ENCODE measurements at places on chromosomes 6 and 20. TPM values are rescaled to one million over a fixed set of nuclear protein-coding genes. Genes with fewer than 3 reads are reported as not detected.

DNA sequence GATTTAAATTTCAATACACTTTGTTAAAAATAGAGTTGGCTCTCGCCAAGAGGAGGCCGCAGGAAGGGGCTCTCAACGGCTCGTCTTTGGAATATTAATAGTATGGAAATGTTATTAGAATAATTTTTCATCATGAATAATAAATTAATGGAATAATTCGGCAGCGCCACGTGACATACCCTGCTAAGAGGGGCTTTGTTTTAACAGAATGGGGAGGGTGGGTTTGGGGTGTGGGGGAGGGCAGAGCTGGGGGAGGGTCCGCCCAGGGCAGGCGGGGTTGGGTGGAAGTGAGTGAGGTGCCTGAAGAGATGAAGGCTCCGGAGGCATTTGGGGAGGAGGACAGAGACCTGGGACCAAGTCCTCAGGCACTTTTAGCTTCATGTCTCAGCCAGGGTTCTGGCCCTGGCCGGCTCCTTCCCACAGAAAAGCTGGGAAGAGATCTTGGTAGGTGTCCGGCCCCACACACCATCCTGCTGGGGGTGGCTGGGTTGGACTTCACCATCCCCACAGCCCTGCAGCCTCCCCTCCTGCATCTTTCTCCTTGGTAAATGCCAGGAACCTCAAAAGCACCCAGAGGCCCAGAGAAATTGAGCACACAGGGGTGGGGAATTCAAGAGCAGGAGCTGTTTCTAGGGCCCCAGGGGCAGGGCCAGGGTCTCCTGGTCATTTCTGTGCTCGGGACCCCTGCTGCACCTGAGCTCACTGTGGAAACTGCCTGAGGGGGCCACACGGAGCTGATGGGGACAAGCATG is 93.6 kb upstream of the BHLHE23 start:
- peaks cover 52% of the 10 kb centered on the region for H3K27me3 ChIP-seq
- no peak for DNase-seq
- H3K27ac ChIP-seq: no peak overlapping the region

Gene NOX3
- total RNA-seq: not detected

DNA sequence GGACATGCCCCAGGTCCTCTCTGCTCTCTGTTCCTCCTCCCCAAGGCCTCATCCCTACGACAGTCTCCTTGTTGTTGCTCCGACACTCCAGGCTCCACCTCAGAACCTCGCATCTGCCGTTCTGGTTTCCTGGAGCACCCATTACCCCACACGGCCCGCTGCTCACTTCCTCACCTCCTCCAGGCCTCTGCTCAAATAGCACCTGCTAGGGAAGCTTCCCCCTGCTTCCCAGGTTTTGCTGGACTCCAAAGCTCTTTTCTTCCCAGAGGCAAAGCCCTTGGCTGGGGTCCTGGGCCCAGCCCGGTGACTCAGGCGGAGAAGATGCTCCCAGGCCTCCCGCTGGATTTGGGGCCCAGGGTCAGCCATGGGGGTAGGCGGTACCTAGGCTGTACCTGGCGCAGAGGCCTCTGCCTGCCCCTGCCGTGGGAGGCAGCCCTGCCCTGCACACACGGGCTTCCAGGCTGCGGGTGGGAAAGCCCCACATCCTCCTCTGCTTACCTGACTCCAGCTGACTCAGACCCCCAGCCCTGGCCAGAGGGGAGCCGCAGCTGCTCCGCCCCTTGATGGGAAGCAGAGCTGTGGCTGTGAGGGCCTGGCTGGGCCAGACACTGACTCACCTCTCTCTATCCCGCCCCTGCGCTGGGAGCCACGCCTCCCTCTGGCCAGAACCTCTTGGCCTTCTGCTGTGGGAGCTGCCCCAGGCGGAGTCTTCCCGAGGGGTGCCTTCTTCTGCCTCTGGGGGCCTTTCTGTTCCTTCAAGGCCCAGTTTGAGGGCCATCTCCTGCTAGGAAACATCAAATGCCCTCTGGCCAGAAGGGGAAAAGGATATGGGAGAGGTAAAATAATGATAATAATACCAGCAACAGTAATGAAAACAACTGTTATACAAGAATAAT is 130.5 kb downstream of the CEBPB start:
- no peaks in the 10 kb centered on the region for H3K27me3 ChIP-seq
- no peak overlapping the region for H3K27ac ChIP-seq
- no peaks in the 10 kb centered on the region for H3K36me3 ChIP-seq

DNA sequence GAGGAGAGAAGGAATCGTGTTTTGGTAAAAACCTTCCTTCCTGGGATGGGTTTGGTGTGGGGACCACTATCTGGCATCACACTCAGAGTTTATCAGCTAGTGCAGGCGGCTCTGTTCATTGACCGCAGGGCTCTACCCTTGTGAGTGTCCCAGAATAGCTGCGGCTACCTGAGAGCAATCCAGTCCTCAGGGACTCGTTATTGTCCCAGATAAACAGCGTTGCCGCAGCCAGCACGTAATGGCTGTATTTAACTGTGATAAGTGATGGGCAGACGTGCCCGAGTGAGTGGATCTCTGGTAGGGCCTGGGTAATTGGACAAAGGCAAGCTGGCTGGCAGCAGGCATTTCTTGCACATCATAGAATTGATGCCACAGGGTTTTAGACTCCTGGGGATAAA is 163.3 kb downstream of the SOBP start:
- no peaks in the 10 kb centered on the region for H3K27me3 ChIP-seq
- H3K36me3 ChIP-seq: no peaks in the 10 kb centered on the region
- no peak overlapping the region for H3K27ac ChIP-seq
- DNase-seq: no peak
- no peak overlapping the region for H3K4me3 ChIP-seq

DNA sequence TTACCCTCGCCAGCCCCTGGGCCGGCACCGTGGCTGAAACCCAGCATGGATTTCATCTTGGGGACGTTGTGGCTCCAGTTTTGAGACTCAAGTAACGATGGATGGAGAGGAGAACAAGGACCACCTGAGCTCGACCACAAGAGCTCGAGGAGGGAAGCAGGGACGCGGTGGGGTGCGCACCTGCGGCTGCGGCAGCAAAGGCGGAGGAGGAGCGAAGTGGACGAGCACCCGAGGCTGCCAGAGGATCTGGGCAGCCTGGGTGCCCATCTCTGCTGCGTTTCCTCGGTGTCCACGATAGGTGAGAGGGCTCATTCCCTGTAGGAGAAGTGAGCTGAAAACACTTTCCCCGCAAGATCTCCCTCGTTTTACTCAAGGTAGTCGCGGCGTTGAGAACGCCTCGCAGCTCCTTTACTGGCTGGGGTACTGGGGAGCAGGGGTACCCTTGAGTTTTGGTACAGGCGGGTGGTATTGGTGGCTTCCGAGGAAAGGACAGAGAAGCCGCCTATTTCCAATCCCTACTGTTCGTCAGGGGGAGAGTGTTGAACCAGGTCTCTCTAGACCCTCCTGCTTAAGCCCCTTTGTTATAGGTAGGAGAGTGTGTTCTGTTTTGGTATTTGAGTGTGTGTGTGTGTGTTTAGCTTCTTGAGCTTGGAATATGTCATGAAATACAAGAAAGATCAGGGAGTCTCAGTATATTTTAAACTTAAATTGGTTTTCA is 137.7 kb downstream of the TRIM27 start:
- H3K4me3 ChIP-seq: peak overlapping the region; percentile 57
- peaks cover 31% of the 10 kb centered on the region for H3K4me1 ChIP-seq
- DNase-seq: no peak

- no peaks in the 10 kb centered on the region for H3K36me3 ChIP-seq
- no peak overlapping the region for H3K27ac ChIP-seq
- 0 out of 2 replicates have a peak, but pooled peaks cover 6% of the 10 kb centered on the region for H3K4me1 ChIP-seq
- H3K27me3 ChIP-seq: no peaks in the 10 kb centered on the region
- no peak overlapping the region for H3K4me3 ChIP-seq
Measured at GRCh38 chr6:32945108-32945760, 4.4 kb upstream of the HLA-DMB start.

DNA sequence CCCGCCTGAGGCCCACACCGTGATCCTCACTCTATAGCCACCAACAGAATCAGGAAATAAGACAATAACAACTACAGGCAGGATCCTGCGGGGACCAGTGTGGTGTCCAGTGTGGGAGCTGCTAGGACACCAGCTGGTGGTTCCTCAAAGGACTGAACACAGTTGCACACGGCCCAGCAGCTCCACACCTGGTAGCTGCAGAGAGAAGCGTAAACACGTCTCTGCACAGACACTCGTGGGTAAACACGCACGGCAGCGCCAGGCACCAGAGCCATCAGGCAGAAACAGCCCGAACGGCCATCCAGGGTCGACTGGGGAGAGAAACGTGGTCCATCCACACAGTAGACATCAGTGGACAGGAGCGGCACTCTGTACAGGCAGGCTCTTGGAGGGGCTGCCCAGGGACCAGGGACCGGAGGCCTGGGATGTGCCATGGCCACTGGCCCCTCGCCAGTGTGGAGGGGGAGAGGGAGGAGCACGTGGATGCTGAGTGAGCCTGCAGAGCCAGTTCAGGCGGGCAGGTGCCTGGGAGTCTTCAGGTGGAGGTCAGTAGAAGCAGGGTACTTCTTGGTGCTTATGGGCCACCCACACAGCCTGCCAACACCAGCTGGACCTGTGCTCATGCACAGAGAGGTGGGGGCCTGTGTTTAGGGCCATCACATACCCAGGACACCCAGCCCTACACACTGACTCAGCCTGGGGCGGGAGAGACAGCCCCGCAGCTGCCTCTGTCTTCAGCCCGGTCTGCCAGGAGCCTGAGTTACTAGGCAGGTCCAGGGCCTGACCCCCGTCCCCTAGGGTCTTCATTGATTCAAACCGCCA is 7.4 kb upstream of the LAMA5 start:
- 0 out of 2 replicates have a peak overlapping the region, but pooled peaks have one; percentile 90 for H3K27ac ChIP-seq
- no peak for DNase-seq
- H3K4me3 ChIP-seq: no peak overlapping the region
- H3K36me3 ChIP-seq: no peaks in the 10 kb centered on the region
- H3K4me1 ChIP-seq: peaks cover 25% of the 10 kb centered on the region

Gene PSORS1C2
- not detected for total RNA-seq

GRCh38 chr6:90131125-90131524 is 165.5 kb downstream of the BACH2 start:
- H3K36me3 ChIP-seq: no peaks in the 10 kb centered on the region
- no peaks in the 10 kb centered on the region for H3K4me1 ChIP-seq
- no peaks in the 10 kb centered on the region for H3K27me3 ChIP-seq
- no peak for DNase-seq
- H3K4me3 ChIP-seq: no peak overlapping the region
- H3K27ac ChIP-seq: no peak overlapping the region

DNA sequence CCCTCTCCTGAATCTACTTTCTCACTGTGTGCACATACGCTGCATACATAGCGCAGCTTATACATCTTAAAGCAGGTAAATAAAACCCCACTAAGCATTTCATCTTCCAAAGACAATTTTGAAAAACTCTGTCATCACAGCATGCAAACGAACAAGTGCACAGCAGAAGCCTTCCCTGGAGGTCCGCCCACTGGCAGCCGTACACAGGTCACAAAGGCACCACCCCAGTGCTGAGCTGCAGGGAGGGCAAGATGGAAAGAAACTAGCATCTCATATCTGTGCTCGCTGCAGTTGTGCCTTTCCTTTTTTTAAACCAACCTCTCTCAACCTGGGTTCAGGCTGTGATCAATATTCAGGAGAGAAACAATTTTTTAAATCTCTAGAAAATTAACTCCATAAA is 73.3 kb downstream of the HUS1B start:
- no peak for DNase-seq
- no peaks in the 10 kb centered on the region for H3K27me3 ChIP-seq
- H3K4me3 ChIP-seq: no peak overlapping the region
- peaks cover 46% of the 10 kb centered on the region for H3K4me1 ChIP-seq
- H3K27ac ChIP-seq: peak overlapping the region; percentile 11

Gene RAE1
- total RNA-seq: 43.3 TPM

- peaks cover 45% of the 10 kb centered on the region for H3K4me1 ChIP-seq
- no peak overlapping the region for H3K27ac ChIP-seq
- no peak for DNase-seq
- H3K27me3 ChIP-seq: peaks cover 17% of the 10 kb centered on the region
Measured at GRCh38 chr6:134315189-134315588, 2.7 kb downstream of the SGK1 start.

DNA sequence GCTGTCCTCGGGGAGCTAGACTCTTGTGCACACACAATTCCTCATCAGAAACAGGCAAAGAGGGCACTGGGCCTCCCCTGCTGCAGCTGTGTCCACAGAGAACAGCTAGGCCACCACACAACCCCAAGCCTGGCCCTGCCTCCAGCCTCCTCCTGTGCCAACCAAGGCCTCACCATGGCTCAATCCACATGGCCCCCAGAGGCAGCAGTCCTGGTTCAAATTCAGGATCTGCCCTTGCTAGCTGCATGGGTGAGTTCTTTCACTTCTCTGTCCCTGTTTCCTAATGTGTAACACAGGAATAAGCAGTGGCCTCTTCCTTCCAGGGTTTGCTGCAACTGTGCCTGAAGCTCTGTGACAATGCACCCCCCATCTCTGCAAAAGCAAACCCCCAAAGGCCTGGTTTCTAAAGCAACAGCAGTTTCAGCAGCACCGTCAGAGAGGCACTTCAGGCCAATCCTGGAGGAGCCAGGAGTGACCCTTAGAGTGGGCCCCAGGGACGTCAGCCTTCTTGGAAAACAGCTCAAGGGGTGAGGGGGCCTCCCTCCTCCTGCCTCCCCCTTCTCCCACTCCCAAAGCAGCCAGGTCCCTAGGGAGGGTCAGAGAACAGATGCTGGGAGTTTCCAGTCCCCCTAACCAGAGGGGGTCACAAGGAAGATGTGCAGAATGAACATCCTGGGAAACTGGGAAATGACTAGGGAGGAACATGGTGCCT is 2.2 kb downstream of the ADISSP start:
- no peaks in the 10 kb centered on the region for H3K27me3 ChIP-seq
- H3K4me1 ChIP-seq: peaks cover 23% of the 10 kb centered on the region
- no peak for DNase-seq
- no peak overlapping the region for H3K27ac ChIP-seq

GRCh38 chr20:32894026-32894483 is 35.3 kb downstream of the EFCAB8 start:
- H3K27ac ChIP-seq: no peak overlapping the region
- peak; percentile 90 for DNase-seq
- no peak overlapping the region for H3K4me3 ChIP-seq
- H3K27me3 ChIP-seq: no peaks in the 10 kb centered on the region
- peaks cover 5% of the 10 kb centered on the region for H3K4me1 ChIP-seq

DNA sequence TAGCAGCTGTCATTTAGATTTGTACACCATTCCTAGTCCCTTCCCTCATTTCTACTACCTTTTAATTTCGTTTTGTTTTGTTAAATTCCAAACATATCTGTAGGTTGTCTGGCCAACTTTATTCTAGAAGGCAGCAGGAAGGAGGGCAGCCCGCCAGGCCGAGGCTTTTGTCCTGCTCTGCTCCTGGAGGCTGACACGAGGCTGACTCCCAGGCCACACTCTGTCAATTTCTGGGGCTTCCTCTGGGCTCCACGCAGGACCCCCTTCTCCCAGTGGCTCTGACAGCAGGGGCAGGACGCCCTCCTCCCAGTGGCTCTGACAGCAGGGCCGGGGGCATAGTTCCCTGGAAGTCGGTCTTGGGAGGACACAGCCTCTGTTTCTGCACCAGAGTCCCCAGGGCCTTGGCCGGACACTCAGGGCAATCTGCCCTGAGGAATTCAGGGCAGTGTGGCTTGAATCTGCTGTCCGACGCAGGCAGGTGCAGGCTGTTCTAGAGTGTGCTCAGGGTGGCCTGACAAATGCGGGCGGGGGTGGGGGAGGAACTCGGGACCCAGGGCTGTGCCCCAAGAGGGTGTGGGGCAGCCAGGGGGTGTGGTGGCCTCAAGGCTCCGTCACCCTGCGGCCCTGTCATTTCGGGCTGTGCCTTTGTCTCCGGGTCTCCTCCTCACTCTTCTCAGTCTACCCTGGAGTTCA is 11.8 kb downstream of the SMOC2 start:
- no peaks in the 10 kb centered on the region for H3K27me3 ChIP-seq
- no peaks in the 10 kb centered on the region for H3K36me3 ChIP-seq
- H3K4me1 ChIP-seq: peaks cover 30% of the 10 kb centered on the region
- no peak overlapping the region for H3K27ac ChIP-seq
- H3K4me3 ChIP-seq: no peak overlapping the region

Data from GM23338 (cell line).